ENCODE measurements at places on chromosomes 4 and X.

GRCh38 chr4:119103263-119103662 lies 32.4 kb upstream of the MYOZ2 start:
- H3K27ac ChIP-seq: no peak overlapping the region
- no peak overlapping the region for H3K4me3 ChIP-seq
- H3K4me1 ChIP-seq: no peaks in the 10 kb centered on the region
- no peak for DNase-seq
- H3K27me3 ChIP-seq: no peaks in the 10 kb centered on the region

DNA sequence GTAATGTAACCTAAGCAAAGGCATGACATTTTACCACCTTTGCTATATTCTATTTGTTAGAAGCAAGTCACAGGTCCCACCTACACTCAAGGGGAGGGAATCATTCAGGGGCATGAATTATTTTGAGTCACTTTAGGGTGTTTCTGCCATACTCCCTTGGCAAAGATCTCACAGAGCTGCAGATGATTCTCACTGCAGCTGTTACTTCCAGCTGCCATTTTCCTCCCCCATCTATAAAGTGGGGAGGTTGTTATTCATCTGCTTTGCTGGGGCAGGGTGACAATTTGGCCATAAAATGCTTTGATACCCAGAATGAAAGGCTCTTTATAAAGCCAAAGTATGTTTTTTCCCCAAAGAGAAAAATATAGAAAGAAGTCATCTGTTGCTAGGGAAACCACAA lies 136.5 kb upstream of the SMIM31 start:
- no peak overlapping the region for H3K4me3 ChIP-seq
- H3K27ac ChIP-seq: no peak overlapping the region
- H3K4me1 ChIP-seq: no peaks in the 10 kb centered on the region
- no peaks in the 10 kb centered on the region for H3K36me3 ChIP-seq

DNA sequence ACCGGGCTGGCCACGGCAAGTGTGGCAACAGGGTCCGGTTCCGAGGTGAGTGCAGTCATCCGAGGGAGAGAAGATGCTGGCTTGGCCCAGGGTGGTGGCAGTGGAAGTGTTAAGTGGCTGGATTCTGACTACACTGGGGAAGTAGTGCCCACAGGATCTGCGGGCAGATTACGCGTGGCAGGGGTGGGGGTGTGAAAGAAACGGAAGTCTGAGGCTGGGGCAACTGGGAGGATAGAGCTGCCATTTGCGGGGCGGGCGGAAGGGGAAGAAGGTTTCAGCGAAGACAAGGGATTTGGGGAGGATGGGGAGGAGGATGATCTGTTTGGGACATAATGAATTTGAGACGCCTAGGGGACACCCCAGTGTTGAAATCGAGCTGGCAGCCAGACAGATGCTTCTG lies 5.3 kb downstream of the RS1 start:
- H3K4me3 ChIP-seq: no peak overlapping the region
- peaks cover 3% of the 10 kb centered on the region for H3K4me1 ChIP-seq
- H3K27ac ChIP-seq: no peak overlapping the region
- H3K27me3 ChIP-seq: no peaks in the 10 kb centered on the region
- DNase-seq: no peak

- no peak overlapping the region for H3K27ac ChIP-seq
- H3K27me3 ChIP-seq: no peaks in the 10 kb centered on the region
- DNase-seq: no peak
- H3K4me1 ChIP-seq: no peaks in the 10 kb centered on the region
- no peaks in the 10 kb centered on the region for H3K36me3 ChIP-seq
- no peak overlapping the region for H3K4me3 ChIP-seq
These were observed 180.7 kb upstream of the ZFP42 start for GRCh38 chr4:187814737-187815465.

DNA sequence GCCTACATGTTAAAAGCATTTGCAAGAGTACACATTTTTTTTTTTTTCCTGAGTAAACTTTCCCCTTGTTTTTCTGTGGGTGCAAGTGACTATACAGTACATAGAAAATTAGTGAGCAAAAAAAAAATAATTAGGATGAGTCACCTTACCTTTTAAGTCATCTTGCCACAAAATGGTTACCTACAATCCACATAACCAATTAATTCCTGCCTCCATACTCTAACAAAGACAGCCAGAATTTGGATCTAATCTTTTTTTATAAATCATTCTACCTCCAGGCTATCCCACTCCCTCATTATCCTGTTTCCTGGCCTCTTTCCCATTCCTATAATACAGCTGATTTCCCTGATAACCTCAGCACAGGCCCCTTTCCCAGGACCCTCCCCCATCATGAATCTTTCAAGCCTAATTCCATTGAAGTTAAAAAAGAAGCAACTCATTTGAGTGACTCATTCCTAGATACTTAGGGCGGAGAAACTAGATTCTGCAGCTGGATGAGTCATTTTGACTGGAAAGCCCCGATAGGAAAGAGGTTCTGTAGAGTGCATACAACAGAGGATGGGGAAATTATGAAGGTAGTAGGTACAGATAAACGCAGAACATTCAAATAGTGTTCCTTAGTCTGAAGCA lies 128.2 kb downstream of the C4orf51 start:
- DNase-seq: no peak
- no peaks in the 10 kb centered on the region for H3K27me3 ChIP-seq
- no peaks in the 10 kb centered on the region for H3K4me1 ChIP-seq
- H3K4me3 ChIP-seq: no peak overlapping the region
- H3K36me3 ChIP-seq: peaks cover 6% of the 10 kb centered on the region
- no peak overlapping the region for H3K27ac ChIP-seq

DNA sequence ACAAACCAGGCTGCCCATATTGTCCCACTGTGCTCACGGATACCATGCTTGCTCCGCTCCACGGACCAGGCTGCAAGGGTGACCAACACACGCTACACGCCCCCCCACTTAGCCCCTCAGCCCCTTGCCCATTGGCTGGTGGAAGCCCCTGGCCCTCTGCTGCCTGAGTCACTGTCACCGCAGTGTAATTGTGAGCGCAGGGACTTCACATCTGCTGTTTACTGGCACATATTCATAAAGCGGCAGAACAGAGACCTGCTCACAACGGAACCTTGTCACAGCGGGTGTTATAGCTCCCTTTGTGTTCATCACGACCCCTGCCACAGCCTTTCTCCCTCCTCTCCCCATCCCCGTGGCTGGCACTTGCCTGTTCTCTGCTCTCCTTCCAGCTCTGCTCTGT lies 83.7 kb downstream of the PSAPL1 start:
- no peak overlapping the region for H3K27ac ChIP-seq
- DNase-seq: no peak
- H3K27me3 ChIP-seq: no peaks in the 10 kb centered on the region

Data from B cell (primary cell).